Prostate gland (tissue), 2 donors: ENCODE measurements at places on chromosomes 4 and X. TPM values are rescaled to one million over a fixed set of nuclear protein-coding genes. Genes with fewer than 3 reads are reported as not detected.

Gene MAGEA2
- not detected for total RNA-seq

Gene RAB33A
- total RNA-seq: not detected

Gene ANXA3
- 43.3 TPM for total RNA-seq

Gene FAM53A
- 2.3 TPM for total RNA-seq

Gene MEPE
- total RNA-seq: not detected

Gene RASGEF1B
- 16.4 TPM for total RNA-seq

Gene NEIL3
- total RNA-seq: 0.59 TPM

Gene LDB2
- total RNA-seq: 37.7 TPM

Gene PAGE2B
- not detected for total RNA-seq

Gene NRK
- 2.6 TPM for total RNA-seq

Gene MYOZ2
- 5.5 TPM for total RNA-seq

GRCh38 chr4:177302371-177303100 lies 7.1 kb upstream of the NEIL3 start:
- DNase-seq: no peak

- no peak for DNase-seq
Observed at GRCh38 chrX:112664924-112665323, 14.8 kb downstream of the LHFPL1 start.

DNA sequence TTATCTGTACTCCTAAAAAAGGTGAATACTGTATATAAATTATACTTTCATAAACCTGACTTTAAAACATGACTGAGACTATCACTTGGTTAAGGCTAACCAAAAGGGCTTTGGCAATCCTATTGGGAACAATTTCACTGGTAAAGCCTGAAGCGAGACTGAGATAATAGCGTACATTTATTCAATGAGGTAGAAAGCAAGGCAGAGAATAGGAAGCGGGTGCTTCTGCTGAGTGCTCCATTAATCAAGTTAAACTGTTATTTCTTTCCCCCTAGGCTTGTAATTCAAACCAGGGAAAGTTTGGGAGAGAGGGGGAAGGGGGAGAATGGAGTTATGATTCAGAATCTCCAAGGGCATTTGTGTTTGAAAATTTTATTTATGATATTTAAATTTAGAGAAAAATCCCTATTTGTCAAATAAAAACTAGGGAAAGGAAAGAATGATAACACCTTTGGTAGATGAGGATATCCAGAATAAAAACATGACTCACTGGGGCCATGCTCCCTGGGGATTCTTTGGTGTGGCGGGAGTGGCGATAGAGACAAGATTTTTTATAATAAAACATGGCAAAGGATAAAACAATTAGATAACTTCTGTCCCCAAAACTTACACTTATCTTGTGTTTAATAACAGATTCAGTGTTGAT lies 34.6 kb upstream of the SORBS2 start:
- DNase-seq: no peak

GRCh38 chr4:80307774-80308465 lies 27.6 kb upstream of the CFAP299 start:
- DNase-seq: no peak

DNA sequence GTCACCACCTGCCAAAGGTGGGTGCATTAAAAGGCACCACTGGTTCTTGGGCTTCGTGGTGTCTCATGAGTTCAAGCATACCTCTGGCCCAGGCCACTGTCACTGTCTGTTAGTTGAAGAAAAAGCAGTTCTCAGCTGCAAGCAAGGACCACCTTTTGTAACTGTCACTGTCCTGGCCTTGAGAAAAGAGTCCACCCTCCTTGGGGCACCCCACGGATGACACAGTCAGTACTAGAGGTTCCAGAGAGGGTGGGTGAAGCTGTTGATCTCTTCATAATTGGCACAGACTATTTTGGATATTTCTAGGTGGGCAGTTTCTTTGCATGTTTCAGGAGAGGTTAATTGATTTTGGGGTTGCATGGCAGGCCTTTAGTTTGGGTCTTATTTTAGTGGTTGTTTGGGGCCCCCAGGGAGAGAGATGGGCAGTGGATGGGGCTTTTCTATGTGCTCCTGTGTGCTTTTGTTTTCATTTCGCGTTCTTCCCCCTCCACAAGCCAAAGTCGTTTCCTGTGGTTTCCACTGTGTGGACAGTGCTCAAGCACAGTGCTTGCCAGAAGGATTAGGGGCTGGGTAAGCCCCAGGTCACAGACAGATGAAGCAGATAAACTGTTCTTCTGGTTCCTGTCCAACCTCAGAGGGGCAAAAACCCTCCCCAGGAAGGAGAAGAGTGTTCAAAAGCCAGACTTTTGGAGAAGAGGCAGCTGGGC lies 156.2 kb upstream of the PPP1R2C start:
- DNase-seq: no peak

DNA sequence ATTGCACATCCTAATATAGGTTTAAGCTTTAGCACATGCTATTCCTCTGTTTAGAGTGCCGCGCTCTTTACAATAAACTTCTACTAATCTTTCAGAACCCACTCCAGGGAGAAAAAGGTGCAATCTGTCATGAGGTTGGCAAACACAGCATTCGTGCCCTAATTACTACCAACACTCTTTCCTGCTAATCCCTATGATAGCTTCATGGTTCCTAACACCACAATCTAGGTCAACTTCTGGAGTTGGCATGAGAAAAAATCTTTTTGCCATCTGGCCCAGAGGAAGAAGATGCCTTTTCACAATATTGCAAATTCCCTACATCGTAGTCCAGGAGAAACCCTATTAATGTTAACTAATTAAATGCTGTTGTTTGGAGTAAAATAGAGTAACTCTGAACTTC lies 39.6 kb downstream of the TMA16 start:
- DNase-seq: no peak

- no peak for DNase-seq
Observed at GRCh38 chr4:1060621-1061020, 49.2 kb downstream of the FGFRL1 start.

DNA sequence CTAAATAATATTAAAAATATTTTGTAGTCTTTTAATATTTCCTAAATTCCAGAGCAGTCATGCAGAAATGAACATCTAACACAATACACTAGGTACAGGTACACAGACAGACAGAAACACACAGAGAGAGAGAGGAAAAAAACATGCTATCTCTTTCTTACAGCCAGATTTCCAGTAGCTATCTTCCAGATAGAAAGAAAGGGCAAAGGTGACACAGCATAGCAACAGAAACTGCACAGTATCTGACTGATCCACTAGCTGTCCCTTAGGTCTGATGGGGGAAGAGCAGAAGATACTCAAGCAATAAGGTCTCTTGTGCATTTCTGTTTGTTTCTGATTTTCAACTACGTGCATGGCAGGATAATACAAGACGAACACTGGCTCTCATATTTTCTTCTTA lies 7.8 kb downstream of the FBXW7 start:
- no peak for DNase-seq

GRCh38 chrX:72273718-72274117 lies 3.3 kb downstream of the RPS4X start:
- DNase-seq: no peak

GRCh38 chrX:115112411-115112810 lies 76.8 kb upstream of the RBMXL3 start:
- no peak for DNase-seq

DNA sequence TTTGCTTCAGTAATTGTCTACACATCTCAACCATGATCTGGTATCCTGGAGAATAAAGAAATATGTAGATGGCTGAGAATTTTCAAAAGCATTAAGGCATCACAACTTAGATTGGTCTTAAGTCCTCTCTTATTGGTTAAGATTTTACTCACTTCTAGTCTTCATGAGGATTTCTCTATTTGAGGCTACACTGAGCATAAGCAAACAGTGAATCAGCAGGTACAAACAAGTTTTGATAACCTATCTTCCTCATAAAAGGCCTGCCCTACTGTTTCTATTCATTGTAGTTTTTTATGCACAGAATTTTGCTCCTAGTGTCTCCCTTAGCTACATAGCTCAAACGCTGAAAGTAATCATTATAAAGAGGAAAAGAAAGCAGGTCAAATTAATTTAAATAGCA lies 460.7 kb upstream of the RPS6KA3 start:
- DNase-seq: no peak

- no peak for DNase-seq
Observed at GRCh38 chr4:100429616-100430015, 88.2 kb downstream of the EMCN start.

GRCh38 chr4:8280158-8280875 lies 10.8 kb downstream of the HTRA3 start:
- DNase-seq: no peak

GRCh38 chr4:13612569-13612968 lies 15.0 kb downstream of the BOD1L1 start:
- DNase-seq: no peak

DNA sequence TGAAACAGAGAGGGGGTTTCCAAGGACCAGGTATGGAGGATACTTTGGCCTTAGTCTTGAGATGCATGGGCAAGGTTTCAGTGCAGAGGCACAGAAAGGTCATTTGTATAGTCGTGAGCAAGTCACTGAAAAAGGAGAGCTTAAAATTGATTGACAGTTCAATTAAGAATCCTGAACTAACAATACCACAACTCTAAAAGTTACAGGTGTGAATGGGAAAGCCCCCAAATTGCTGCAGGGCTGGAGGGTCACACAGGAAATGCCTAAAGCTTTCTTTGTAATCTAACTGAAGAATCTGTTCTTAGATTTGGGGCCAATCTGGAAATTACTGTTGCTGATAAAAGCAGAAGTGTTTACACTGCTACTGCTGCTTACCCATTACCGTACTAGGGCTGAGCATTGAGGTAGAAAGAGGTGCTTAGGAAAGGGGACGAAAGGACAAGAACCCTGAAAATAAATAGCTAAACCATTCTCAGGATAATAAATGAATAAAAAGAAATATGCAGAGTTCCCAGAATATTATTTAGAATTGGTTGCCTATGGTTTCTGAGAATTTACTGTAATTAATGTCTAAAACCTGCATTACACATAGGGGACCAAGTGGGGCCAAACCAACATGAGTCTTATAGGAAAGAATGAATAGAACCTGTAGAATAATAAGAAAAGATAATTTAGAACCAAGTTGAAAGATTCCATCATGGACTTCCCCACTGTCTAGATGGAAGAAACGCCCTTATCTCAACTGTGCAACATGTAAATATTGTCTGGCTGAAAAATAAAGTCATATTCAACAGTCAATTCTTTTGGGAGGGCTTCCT lies 91.9 kb upstream of the PPP1R2C start:
- no peak for DNase-seq

DNA sequence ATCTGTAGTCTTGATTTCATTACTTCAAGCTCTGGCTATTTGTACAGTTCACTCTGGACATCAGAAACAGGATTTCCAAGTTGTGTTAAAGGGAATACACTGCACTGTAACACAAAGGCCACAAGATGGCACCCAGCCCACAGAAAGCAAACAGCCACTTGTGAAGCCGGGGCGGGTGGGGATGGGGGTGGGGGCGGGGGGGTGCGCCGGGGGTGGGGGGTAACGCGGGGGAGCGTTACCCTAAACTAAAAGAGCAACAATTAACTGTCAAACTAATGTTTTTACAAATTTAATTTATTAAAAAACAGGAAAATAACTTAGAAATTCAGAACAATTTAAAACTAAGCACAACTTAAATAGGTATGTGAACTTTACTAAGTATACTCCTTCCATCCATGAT lies 27.3 kb downstream of the PRDX4 start:
- peak; percentile 46 for DNase-seq

GRCh38 chr4:184476695-184477094 lies 2.3 kb upstream of the IRF2 start:
- no peak for DNase-seq
